ENCODE measurements at places on chromosomes 7 and 10. TPM values are rescaled to one million over a fixed set of nuclear protein-coding genes. Genes with fewer than 3 reads are reported as not detected.

DNA sequence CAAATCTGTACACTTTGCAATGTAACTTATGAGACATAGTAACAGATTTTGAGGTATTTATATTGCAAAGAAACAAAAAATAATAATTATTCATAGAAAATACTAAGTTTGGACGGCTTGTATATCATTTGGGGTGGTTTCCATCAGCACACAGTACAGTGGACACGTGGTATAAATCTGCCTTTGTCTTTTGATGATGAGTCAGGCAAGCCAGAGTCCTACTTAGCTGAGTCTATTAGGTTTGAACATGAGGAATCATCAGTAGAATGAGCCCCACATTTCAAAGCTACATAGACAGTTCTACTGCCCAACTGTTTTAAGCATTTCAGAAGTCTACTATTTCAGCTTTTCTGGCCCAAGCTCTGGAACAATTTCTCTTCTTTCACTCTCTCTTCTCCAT is 803.2 kb downstream of the PHTF2 start:
- no peak for DNase-seq

GRCh38 chr10:17375936-17376584 is 78.3 kb downstream of the ST8SIA6 start:
- peak; percentile 37 for DNase-seq

Gene CRYGN
- total RNA-seq = not detected

- DNase-seq = no peak
Measured at GRCh38 chr10:31935678-31936077, 7.0 kb upstream of the ARHGAP12 start.

DNA sequence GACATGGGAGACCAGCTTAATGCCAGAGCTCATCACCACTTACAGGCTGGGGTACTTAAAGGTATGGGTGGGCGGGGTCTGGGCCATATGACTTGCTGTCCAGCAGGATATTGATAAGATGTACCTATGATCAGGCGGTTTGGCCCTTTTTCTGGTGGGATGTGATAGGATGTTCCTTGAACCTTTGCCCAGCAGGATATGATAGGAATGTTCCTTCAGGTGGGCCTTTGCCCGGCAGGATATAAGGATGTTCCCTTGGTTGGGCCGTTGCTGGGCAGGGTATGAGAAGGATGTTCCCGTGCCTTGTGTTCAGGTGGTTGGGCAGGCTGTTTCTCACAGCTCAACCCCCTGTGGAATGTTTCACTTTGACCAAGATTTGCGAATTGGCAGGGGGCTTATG is 187.2 kb upstream of the CXCL12 start:
- no peak for DNase-seq

DNA sequence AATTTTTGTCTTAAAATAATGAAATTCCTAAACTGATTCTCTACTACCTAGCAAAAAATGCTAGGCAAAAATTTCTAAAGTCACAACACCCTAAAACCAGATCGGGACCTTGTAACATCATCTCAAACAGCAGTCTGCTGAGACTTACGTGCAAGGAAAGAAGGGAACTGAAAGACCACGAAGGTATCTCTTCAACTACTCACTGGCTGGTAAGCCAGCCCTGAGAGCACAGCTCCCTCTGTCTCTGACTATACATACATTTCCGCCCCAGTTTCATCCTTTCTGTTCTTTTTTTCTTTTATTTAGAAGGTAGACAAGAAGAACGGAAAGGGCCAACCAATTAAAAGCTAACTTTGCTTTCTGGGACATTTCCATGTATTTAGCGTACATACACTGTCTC is 15.6 kb downstream of the SORCS1 start:
- no peak for DNase-seq

DNA sequence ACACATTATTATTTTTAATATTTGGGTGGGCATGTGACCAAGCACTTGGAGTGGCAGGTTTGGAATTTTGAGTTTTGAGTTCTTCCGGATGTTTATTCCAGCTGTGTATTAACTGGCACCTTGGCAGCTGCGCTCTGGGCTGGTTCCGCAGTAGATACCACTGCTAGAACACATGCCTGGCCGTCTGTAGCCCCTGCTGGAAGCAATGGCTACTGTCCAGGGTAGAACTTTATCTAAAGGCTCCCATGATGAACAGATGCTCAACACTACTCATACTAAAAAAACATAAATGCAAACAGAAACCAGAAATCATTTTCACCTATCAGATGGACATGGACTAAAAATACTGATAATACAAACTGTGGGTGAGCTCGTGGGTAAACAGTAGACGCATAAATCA is 19.4 kb upstream of the SH3PXD2A start:
- DNase-seq = no peak

- peak; percentile 64 for DNase-seq
Measured at GRCh38 chr10:68826764-68827591, at the start of gene STOX1. Gene STOX1, plus strand, starts transcription at chr10:68827531. Its CDS starts 93 bp downstream, at chr10:68827624.

Gene EIF4EBP2
- 26.1 TPM for total RNA-seq

Gene XRCC2
- total RNA-seq = 7.9 TPM

GRCh38 chr7:130882396-130882795 is 148.4 kb upstream of the KLF14 start:
- peak; percentile 22 for DNase-seq

DNA sequence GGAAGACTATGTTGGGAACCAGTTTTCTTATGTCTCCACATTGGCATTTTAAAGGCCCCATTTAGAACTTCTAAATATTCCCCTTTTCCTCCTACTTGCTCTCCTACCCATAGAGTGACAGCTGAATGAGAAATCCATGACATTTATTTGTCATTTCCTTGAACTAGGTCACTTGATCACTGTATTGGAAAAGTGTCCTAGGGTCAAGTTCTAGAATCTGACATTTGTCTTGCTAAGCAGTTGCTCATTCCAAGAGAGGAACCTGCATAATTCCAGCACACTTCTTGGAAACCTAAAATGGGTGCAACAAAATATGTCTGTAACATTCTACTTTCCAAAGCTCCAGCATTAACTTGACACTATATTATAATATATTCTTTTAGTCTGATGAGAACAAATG is 3.6 kb upstream of the DPY19L1 start:
- DNase-seq = no peak

DNA sequence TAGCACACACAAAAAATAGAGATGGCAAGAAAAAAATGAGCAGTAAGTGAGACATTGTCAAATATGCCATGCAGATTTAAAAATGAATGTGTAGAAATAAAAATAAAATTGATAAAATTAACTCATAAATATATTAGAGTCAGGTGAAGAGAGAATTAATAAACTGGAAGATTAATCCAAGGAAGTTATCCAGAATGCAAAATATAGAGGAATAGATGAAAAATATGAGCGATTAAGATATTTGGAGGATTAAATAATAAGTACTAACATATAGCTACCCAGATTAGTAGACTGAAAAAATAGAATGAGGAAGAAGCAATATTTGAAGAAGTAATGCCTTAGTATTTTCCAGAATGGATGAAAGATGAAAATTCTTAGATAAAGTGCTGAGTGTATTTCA is 103.4 kb downstream of the GPR158 start:
- DNase-seq = no peak

- no peak for DNase-seq
Measured at GRCh38 chr10:65325913-65326312, 1599.9 kb upstream of the LRRTM3 start.

Data from RPMI7951 (cell line).